ENCODE measurements at places on chromosomes 4 and X.

DNA sequence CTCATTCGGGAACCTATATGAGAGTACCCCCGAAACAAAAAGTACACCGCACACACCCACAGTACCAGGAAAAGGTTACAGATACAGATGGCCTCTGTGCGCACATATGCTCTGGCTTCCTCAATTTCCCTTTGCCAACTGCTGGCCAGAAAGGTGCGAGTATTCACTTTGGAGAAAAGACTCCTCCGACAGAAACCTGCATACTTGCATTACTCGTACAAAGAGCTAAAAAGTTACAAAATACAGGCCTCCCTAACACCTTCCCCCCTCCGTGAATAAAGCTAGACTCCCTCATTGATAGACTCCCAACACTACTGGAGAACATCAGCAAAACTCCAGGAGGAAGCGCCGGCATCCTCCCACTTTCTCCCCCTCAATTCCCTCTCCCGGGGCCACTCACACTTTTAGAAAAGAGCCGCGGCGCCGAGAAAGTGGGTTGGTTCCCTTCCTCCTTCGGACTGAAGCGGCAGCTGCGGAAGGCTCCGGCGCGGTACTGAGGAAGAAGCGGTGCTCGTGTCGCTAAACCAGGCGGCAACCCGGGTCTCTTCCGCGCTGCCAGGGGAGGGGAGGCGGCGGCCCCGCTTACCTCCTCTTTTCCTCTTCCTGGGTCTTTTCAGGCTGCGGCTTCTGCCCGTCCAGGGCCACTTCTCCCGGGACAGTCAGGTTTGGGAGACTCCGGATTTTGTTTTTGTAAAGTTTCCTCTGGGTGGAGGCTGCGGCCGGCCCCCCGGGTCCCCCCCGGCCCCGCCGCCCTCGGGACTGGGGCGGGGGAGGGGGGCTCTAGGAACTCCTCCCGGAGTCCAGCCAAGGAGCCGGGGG is 1.1 kb downstream of the FBXW7 start:
- DNase-seq, result no peak

GRCh38 chr4:156596706-156597329 is 374.8 kb downstream of the PDGFC start:
- no peak for DNase-seq

GRCh38 chrX:71930298-71930697 is 19.7 kb downstream of the NHSL2 start:
- no peak for DNase-seq

DNA sequence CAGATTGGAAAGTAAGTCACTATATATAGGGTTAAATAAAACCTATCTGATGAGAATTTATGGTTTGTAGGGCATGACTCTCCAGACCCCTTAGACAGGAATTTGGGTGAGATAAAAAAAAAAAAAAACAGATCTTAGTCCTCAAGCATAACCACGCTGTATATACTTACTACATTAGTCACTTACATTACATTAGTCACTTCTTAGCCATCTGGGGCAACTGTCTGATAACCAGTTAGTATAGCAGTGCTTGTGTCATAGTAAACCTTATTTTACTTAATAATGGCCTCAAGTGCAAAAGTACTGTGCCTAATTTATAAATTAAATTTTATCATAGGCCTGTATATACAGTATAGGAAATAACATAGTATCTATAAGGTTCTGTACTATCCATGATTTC is 60.2 kb upstream of the RPS6KA6 start:
- no peak for DNase-seq

DNA sequence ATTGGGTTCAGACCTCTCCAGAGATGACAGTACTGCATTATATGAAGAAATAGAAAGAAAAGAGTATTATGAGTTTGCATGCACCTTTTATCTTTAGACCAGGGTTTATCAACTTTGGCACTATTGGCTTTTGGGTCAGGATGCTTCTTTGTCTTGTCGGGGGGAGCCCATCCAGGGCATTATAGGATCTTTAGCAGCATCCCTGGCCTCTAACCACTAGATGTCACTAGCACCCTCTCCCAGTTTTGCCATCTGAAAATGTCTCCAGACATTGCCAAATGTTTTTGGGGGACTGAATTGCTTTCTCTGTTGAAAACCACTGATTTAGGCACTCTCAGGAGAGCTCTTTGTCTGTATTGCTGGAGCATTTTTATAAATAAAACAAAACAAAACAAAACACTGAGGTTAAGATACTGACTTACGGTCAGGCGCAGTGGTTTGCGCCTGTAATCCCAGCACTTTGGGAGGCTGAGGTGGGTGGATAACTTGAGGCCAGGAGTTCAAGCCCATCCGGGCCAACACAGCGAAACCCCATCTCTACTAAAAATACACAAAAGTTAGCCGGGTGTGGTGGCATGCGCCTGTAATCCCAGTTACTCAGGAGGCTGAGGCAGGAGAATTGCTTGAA is 23.6 kb downstream of the CA5B start:
- DNase-seq, result no peak

DNA sequence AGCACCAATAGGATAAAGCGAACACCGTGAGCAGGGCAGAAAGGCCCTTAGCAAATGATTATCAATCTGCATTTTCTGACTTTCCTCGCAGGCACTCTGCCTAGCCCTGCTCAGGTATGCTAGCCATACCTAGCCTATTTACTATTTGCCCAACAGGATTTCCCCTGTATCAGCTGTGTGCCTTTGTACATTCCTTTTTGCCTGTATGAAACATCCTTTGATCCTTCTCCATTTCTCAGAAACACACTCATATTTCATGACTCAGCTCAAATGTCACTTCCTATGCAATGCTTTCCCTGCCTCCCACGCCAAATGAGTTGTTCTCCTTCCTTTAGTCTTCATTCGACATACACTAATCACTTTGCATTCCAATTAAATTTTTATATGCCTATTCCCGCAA is 37.2 kb downstream of the PCDH7 start:
- DNase-seq, result no peak

- no peak for DNase-seq
These were observed 176.3 kb downstream of the RPA4 start for GRCh38 chrX:97060020-97060419.

- DNase-seq, result no peak
These were observed 29.3 kb downstream of the RGS12 start for GRCh38 chr4:3322059-3322550.

GRCh38 chr4:143251779-143252178 is 67.1 kb downstream of the USP38 start:
- no peak for DNase-seq

DNA sequence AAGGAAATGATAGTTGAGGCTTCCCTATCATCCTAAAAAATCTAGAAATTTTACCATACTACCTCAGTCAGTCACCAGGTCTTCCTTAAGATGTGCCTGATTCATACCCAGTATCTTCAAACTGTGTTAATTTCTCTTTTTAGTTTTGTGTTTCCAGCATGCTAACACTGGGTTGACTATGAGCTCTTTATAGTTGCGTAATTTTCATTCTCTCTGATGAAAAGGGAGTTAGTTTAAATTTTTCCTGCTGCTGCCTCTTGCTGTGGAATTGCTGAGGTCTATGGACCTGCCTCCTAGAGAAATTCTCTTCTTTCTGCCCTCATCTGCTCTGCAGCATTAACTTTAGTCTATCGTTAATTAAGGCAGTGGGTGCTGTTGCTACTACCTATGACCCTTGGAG is 66.6 kb downstream of the BANK1 start:
- no peak for DNase-seq

DNA sequence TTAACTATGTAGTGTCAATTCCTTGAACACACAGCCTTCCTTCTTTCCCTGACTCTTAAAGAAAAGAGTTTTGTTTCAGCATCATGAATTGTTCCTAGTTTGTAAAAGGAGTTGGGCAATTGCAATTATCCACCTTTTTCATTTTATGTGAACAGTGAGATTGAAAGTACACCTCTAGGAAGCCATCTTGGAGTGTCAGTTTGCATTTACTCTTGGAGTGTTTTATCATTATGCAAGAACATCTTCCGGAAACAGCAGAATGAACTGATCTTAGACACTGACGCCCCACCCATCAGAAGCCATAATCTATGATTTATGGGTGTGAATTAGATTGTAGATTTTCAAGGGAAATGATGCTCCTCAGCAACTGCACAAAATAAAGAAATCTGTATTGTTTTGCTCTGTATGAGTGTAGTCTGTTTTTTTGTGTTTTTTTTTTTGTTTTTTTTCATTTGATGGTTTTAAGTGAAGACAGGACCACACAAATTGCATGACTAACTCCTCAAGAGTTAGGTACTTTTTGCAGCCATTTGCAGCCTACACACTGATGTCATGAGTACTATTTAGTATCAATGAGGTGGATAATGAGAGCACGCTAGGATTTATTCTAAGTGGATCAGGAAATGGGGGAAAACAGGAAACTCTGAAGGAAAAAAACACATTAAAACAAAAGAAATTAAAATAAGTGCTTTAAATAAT is 19.5 kb upstream of the FGF2 start:
- DNase-seq, result no peak

DNA sequence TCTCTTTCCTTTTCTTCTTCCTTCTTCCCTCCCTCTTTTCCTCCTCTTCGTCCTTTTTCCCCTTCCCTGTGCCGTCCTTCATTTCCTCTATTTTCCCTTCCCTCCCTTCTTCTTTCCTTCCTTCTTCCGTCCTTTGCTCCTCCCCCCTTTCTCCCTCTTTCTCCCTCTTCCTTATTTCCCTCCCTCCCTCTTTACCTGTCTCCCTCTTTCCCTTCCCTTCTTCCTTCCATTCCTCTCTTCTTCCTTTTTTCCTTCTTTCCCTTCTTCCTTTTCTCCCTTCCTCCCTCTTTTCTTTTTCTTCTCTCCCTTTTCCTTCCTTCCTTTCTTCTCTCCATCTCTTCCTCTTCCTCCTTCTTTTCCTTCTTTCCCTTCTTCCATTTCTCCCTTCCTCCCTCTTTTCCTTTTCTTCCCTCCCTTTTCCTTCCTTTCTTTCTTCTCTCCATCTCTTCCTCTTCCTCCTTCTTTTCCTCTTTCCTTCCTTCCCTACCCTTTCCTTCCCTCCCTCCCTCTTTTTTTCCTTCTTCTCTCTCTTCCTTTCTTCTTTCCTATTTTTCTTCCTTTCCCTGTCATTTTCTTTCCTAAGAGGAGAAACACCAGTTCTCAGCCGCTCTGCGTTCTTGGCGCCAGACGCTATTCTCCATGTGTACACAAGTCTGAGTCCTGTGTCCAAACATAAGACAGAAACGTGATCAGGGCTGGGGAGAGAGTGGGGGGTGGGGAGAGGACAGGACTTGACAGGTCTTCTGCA is 597.1 kb downstream of the MID1IP1 start:
- no peak for DNase-seq

DNA sequence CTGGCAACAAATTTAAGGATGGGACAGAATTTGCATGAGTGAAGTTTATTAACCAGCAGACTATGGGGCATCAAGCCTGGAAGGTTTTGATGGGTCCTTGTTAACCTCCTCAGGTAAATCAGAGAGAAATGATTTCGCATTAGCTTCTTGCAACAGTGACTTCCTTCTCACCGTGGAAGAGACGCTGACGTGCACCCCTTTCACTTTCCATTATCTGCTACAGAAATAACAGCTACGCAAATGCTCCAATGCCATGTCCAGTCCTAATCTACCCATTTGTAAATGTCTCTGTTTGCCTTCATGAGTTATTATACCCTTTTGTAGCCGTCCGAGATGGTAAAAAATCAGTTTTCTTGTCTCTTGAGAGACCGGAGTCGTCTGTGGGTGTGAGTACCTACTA is 100.3 kb downstream of the SLC34A2 start:
- DNase-seq, result no peak

- no peak for DNase-seq
These were observed 136.9 kb downstream of the ASMT start for GRCh38 chrX:1751781-1752180.

DNA sequence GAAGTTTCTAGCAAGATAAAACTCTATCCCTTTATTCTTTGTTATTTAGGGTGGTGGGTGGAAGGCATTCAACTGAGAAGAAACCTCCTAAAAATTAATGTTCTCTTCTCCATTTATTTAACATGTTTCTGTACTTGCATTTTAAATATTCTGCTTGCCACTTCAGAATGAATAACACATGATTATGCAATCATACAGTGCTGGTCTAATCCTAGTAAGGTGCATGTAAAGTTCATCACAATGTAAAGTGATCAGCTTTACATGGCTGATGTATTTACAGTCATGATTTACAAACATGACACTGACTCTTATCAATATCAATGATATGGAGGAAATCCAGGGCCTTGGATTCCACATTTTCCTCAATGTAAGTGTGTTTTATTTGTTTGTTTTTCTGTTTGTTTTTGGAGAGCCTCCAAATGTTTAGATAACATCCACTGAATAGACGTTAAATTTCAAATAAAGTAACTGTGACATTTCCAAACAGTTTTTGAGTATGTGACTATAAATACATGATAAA is 342.1 kb upstream of the CTSO start:
- DNase-seq, result no peak

GRCh38 chrX:117327373-117327772 is 789.2 kb downstream of the KLHL13 start:
- no peak for DNase-seq

GRCh38 chrX:67779099-67779498 is 235.3 kb downstream of the AR start:
- DNase-seq, result no peak

DNA sequence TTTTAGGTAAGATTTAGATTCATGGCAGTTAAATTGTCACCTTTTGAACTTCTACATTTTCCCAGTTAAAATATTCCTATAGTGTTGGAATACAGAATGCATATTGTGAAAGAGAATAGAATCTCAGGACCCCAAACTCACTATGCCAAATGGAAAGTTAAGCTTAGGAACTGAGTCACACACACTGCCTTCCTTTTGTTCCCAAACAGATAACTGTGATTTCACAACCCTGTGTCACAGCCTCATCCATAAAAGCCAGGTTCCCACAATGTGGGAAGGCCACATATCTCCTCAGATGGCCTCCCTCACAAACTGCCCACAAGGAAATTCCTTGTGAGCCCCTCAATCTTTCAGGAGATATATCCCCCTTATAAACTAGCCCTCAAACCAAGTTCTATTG is 94.7 kb upstream of the HPF1 start:
- DNase-seq, result no peak

DNA sequence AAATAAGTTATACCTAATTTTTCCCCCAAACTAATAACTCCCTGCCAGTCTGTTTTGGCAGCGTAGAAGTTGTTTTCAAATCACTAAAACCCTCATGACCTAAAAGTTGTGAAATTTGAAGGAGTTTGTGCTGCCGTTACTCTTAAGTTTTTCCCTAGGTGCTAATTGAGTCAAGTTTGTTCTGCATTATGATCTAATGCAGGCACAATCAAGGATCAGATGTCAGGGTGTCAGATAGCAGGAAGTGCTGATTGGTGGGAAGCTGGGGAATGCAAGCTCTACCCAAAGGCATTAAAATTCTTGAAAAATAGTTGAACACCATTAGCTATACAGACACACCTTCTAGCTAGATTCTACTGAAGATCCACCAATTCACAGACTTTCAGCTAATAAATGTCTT is 51.9 kb downstream of the ARX start:
- DNase-seq, result no peak
